HFF-Myc (cell line): ENCODE measurements at places on chromosomes 2 and 18.

GRCh38 chr2:127121353-127121752, 14.4 kb upstream of the BIN1 start:
- DNase-seq, result no peak

DNA sequence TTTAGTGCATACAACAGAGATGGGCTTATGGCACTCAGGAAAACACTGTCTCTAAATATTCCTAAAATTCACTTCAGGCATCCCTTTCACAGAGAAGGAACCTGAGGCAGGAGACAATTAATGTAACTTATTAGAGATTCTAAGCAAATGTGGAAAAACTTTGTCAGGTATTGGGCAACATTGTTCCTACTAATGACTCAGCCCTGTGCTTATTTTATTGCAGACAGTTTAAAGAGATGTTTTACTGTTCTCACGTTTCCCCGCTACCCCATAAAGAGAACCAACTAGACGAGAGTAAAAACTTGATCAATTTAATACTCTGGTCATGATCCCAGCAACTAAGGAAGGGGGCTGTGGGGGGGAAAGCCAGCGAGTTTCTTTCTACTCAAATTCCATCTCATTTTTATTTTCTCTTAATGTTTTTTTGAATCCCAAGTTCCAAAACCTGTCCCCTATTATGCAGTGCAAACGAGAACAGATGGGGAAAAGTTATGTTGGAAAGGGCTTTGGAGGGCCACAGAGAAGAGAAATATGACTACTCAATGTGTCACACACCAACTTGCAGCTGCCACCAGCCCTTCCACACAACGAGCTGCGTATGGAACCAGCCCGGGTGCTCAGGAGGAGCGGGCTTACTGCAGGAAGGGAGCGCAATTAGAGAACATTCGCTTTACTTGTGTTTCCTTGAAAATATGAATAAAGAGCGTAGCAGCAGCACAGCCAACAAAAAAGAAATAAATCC, 18.7 kb upstream of the ACVR1 start:
- DNase-seq, result peak; percentile 48

GRCh38 chr2:227033471-227034148, 130.4 kb downstream of the COL4A4 start:
- peak; percentile 17 for DNase-seq

- no peak for DNase-seq
These were observed 21.7 kb upstream of the LCLAT1 start for GRCh38 chr2:30425326-30425725.

- DNase-seq, result no peak
These were observed 522.0 kb upstream of the FAM98A start for GRCh38 chr2:34121076-34121475.
